Right cardiac atrium (tissue), 5 donors: ENCODE measurements at places on chromosomes 16 and 17. TPM values are rescaled to one million over a fixed set of nuclear protein-coding genes. Genes with fewer than 3 reads are reported as not detected.
A peak's percentile ranks its signal among the peaks of the same experiment; 100 is the strongest.

PYDC1 gene
- 0.23 TPM for polyA plus RNA-seq

RNF227 gene
- polyA plus RNA-seq = 1.5 TPM

MT1G gene
- polyA plus RNA-seq = 8.0 TPM

ACSM2A gene
- polyA plus RNA-seq = not detected

- peak; percentile 48 for DNase-seq
Observed at GRCh38 chr17:4573669-4574068, 10.7 kb upstream of the SMTNL2 start.

- no peak for DNase-seq
Observed at GRCh38 chr17:59839651-59840328, 53.0 kb downstream of the TUBD1 start.

DNA sequence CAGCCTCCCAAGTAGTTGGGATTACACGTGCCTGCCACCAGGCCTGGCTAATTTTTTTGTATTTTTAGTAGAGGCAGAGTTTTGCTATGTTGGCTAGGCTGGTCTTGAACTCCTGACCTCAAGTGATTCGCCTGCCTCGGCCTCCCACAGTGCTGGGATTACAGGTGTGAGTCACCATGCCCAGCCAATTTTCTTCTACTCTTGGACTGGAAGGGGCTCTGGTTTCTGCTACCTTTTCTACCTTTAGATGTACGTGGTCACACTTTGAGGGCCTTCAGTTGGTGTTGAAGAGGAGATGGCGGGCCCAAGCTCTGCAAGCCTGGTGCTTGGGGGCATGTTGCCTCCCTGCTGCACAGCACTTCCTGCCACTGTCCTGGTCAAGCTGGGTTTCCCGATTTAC is 173.6 kb downstream of the PRKCA start:
- no peak for DNase-seq

- no peak for DNase-seq
Observed at GRCh38 chr16:71569621-71570020, 7.3 kb downstream of the TAT start.

DNA sequence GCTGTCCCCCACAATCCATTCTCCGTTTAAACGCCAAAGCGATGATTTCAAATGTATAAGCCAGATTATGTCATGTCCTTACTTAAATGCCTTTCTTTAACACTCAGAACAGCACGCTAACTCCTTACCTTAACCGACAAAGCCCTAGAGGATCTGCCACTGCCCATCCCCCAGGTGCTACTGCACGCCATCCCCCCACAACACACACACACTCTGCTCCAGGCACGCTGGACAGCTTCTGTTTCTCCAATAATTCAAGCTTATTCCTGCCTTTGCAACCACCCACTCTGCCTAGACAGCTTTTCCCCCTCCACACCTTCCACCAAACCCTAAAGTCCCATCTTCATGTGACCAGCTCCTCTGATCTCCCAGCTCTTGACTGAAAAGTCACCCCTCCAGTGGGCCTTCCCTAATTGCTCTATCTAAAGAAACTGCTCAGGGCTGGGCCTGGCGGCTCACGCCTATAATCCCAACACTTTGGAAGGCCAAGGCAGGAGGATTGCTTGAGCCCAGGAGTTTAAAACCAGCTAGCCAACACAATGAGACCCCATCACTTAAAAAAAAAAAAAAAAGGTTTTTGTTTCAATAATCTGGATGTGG is 38.9 kb upstream of the RPL38 start:
- no peak for DNase-seq

DNA sequence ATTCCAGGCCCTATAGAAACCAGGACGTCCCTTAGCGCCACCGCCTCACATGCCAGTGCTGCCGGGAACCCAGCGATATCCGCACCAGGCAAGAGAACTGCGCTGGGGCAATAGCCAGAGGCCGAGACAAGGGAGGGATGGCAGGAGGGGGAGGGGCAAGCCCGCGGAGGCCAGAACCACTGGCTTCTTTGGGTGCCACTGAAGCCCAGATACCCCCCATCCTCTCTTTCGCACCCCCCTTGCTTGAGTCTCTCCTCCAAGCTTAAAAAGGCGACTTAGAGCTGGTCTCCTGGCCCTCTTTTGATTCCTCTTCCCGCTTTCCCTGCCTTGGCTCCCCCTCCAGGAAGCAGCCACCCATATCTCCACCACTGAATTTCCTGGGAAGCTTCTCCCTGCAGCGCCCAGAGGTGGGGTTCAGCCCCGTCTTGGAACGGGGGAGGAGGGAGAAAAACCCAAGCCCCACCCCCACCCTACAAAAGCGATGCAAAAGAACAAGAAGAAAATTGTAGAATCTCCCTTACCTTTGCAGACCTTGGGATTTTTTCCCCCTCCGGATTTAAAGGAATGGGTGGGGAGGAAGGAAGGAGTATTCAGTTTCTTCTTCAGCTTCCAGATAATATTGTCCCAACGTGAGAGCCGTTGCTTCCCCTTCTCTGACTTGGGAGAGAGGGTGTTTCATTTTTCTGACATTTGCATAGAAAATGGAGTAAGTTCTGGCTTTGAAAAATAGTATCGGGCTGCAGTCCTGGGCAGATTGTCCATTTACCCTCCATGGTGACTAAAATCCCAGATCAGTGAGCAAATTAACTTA is 622 bp downstream of the HOXB6 start:
- no peak for DNase-seq

- no peak for DNase-seq
Observed at GRCh38 chr17:42784811-42785592, 4.6 kb downstream of the WNK4 start.

DNA sequence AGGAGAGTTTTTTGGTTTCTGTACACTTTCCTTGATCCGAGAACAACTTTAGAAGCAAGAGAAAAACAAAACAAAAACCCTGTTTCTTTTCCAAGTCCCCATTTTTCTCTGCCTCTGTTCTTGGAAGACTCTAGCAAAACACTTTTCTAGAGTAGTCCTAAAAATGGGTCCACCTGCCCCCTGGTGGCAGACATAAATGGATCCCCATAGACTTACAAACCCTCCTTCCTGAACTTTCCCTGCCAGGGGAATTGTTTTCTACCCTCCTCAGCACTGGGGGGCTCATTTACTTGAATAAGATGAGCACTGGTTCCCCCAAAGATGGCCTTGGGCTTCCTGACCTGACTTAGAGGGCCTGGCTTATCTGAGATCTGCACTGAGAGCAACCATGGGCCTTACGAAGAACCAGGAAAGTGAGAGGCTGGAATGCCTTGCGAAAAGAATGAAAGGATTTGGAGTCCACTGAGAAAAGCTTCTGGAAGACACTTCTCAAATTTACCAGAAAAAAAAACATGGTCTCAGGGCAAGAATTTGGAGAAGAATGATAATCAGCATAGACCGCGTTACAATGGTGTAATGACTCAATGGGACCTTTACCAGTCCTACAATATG is 48.0 kb upstream of the CDYL2 start:
- peak; percentile 39 for DNase-seq

DNA sequence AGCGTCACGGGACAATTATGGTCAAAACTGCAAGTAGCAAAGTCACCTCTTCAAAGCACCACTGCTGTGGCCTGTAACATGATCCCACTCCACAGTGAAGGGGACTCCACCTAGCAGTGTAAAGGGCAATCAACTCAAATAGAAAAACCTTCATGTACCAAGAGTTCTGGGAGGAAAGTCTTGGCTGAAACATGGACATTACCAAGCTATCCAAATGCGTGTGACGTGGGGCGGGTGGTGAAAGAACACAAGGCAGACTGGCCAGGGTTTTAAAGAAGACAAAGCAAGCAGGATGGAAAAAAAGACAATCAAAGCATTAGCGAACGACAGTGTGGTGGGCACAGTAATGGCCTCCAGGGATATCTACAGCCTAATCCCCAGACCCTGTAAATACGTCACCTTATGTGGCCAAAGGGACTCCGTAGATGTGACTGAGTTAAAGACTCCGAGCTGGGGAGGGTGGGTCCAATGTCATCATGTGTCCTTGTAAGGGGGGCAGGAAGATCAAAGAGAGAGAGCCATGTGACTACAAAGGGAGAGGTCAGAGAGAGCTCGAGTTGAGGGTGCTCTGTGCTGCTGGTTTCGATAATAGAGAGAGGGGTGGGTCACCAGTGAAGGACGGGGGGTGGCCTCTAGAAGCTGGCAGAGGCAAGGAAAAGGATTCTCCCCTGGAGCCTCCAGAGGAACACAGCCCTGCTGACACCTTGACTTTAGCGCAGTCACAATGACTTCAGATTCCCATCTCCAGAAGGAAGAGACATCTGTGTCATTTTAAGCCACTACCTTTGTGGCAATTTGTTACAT is 6.0 kb downstream of the HSDL1 start:
- peak; percentile 70 for DNase-seq
